ENCODE measurements at places on chromosomes 11 and 22. TPM values are rescaled to one million over a fixed set of nuclear protein-coding genes. Genes with fewer than 3 reads are reported as not detected.

- H3K4me3 ChIP-seq: no peak overlapping the region
- DNase-seq: no peak
- H3K36me3 ChIP-seq: no peaks in the 10 kb centered on the region
- H3K4me1 ChIP-seq: no peaks in the 10 kb centered on the region
- peaks cover 2% of the 10 kb centered on the region for H3K27me3 ChIP-seq
- H3K27ac ChIP-seq: no peak overlapping the region
Observed at GRCh38 chr11:32478277-32478731, 43.0 kb upstream of the WT1 start.

GRCh38 chr11:108226036-108226435 is 3.2 kb downstream of the ATM start:
- DNase-seq: no peak
- H3K27me3 ChIP-seq: no peaks in the 10 kb centered on the region
- no peak overlapping the region for H3K4me3 ChIP-seq

DNA sequence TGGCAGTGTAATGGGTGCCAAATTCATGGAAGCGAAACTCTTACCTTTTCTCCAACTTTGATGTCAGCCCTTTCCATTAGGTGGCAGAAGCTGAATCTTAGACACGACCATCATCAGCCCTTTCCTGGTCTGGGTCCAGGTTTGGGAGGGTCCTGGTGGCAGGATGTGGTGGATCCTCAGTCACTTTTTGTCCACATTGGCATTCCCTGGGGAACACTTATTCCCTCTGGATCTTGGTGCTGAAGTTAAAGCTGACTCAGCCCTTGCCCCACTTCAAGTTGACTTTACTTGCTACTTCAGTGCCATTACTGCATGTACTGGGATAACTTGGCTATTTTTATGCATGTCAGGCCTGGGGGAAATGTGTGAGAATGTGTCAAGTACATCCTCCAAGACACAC is 16.6 kb upstream of the NTM start:
- peaks cover 6% of the 10 kb centered on the region for H3K27me3 ChIP-seq
- no peak overlapping the region for H3K27ac ChIP-seq
- no peaks in the 10 kb centered on the region for H3K4me1 ChIP-seq
- DNase-seq: no peak

DNA sequence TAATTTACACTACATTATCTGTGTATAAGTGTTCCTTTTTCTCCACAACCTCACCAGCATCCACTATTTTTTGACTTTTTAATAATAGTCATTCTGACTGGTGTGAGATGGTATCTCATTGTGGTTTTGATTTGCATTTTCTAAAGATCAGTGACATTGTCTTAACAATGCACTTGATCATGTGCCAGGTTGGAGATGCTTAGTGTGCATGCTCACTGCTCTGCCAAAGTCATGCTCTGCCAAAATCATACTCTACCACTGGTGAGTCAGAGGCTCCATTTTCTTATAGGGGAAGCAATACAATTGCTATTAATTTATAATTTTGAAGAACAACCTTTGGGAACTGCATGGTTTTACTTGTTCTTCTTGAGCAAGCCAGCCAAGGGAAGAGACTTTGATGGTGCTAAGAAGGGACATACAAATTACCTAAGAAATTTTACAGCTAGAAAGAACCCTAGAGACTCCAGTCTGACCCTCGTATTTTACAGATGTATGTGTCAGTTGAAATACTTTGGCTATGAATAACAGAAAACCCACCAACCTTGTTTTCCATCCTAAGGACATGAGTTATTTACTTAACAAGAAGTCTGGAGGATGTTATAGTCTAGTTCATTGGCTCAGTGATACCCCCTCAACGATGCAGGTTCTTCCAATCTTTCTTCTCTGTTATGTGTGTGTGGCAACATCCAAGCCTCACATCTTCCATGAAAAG is 368.9 kb downstream of the DDX10 start:
- no peaks in the 10 kb centered on the region for H3K27me3 ChIP-seq
- no peak overlapping the region for H3K27ac ChIP-seq
- DNase-seq: no peak
- H3K4me3 ChIP-seq: no peak overlapping the region
- no peaks in the 10 kb centered on the region for H3K4me1 ChIP-seq

The BCL2L13 gene
- 31.8 TPM for total RNA-seq

The MMP27 gene
- not detected for total RNA-seq

GRCh38 chr11:114179234-114179941 is 116.8 kb upstream of the NNMT start:
- no peaks in the 10 kb centered on the region for H3K27me3 ChIP-seq
- peaks cover 90% of the 10 kb centered on the region for H3K4me1 ChIP-seq
- DNase-seq: no peak
- H3K36me3 ChIP-seq: no peaks in the 10 kb centered on the region

DNA sequence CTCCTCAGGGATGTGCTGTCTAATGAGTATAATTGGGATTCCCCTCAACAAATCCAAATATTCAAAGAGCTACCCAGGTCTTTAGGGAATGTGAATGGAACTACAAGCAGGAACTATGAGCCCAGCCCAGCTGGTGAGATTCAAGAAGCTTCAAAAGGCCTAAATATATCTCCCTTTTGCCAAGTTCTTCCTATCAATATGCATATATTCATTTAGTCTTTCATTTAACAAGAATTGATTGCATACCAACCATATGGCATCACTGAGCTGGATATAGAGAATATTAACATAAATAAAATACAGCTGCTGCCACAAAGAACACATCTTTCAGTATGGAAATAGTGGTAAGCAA is 58.9 kb upstream of the PRSS23 start:
- no peaks in the 10 kb centered on the region for H3K27me3 ChIP-seq
- no peak for DNase-seq
- no peaks in the 10 kb centered on the region for H3K4me1 ChIP-seq
- H3K4me3 ChIP-seq: no peak overlapping the region
- H3K36me3 ChIP-seq: no peaks in the 10 kb centered on the region

GRCh38 chr11:68017980-68018729 is 8.0 kb downstream of the ALDH3B1 start:
- no peak overlapping the region for H3K27ac ChIP-seq
- DNase-seq: no peak
- no peak overlapping the region for H3K4me3 ChIP-seq
- no peaks in the 10 kb centered on the region for H3K36me3 ChIP-seq

GRCh38 chr11:84671325-84671999 is 955.7 kb downstream of the DLG2 start:
- H3K36me3 ChIP-seq: no peaks in the 10 kb centered on the region
- DNase-seq: no peak
- no peak overlapping the region for H3K4me3 ChIP-seq
- no peak overlapping the region for H3K27ac ChIP-seq
- no peaks in the 10 kb centered on the region for H3K27me3 ChIP-seq

GRCh38 chr11:109680127-109680526 is 258.1 kb downstream of the C11orf87 start:
- H3K4me1 ChIP-seq: no peaks in the 10 kb centered on the region
- no peak overlapping the region for H3K4me3 ChIP-seq
- H3K27me3 ChIP-seq: no peaks in the 10 kb centered on the region
- DNase-seq: no peak
- no peak overlapping the region for H3K27ac ChIP-seq
- H3K36me3 ChIP-seq: no peaks in the 10 kb centered on the region

DNA sequence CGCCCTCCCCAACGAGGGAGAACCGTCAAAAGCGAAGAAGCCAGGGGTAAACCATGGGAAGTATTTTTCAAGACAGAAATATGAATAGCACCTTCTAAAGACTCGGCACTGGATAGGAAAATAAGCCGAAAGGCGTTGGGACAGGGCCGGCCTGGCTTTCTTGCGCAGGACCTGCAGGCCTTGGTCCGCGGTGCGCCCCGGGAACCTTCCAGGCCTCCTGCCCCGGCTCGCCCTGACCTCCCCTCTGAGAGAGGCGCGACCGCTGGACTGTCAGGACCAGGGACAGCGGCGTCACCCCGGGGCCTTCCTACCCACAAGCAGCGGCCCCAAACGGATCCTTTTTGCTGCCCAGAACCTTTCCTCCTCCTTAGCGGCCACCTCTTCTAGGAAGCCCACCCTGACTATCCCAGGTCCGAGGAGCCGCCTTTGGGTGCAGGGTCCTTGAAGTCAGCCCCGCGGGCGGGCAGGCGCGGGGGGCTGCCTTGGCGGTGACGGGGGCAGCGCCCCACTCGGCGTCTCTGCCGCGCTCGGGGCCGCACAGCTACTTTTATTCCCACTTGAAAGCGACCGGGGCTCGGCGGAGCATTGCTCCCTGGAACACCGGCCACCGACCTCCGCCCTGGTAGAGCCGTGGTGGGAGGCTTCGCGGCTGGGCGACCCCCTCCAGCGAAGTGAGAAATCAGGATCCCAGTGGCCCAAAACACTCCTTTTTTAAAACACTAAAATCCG is 650 bp upstream of the MAPK11 start:
- no peaks in the 10 kb centered on the region for H3K27me3 ChIP-seq
- peak; percentile 68 for DNase-seq
- H3K27ac ChIP-seq: no peak overlapping the region
- peaks cover 36% of the 10 kb centered on the region for H3K4me1 ChIP-seq
- H3K36me3 ChIP-seq: no peaks in the 10 kb centered on the region
- peak overlapping the region; percentile 12 for H3K4me3 ChIP-seq

DNA sequence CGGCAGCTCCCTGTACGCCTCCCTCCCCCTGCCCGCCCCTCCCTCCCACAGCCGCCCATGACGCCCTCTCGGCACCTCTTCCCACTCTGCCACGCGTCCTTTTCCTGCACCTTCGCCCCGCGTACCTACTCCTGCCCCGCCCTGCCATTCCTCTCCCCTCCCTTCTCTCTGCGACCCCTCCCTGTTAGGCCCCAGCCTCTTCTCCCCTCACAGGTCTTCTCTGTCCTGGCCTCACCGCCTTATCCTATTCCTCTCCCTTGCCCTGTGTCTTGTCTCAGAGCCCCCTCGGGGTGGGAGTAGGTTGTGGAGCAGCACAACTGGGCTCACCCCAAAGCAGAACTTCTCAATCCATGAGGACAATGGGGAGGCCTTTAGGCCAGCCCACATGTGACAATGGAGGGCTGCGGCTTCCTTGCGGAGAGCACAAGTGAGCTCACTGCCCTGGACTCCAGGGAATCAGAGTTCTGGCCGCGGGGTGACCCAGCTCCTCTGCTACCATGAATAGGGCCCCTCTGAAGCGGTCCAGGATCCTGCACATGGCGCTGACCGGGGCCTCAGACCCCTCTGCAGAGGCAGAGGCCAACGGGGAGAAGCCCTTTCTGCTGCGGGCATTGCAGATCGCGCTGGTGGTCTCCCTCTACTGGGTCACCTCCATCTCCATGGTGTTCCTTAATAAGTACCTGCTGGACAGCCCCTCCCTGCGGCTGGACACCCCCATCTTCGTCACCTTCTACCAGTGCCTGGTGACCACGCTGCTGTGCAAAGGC is 539 bp downstream of the SLC35C1 start:
- H3K27me3 ChIP-seq: no peaks in the 10 kb centered on the region
- no peak for DNase-seq
- H3K27ac ChIP-seq: peak overlapping the region; percentile 37

- H3K27ac ChIP-seq: no peak overlapping the region
- no peaks in the 10 kb centered on the region for H3K27me3 ChIP-seq
- H3K4me1 ChIP-seq: no peaks in the 10 kb centered on the region
- no peak for DNase-seq
- H3K4me3 ChIP-seq: no peak overlapping the region
Observed at GRCh38 chr11:27231530-27231929, 131.5 kb downstream of the CCDC34 start.

The MLC1 gene
- total RNA-seq: 9.4 TPM

GRCh38 chr11:107408762-107409211 is 48.8 kb downstream of the CWF19L2 start:
- no peaks in the 10 kb centered on the region for H3K27me3 ChIP-seq
- DNase-seq: no peak
- no peak overlapping the region for H3K4me3 ChIP-seq
- peaks cover 14% of the 10 kb centered on the region for H3K4me1 ChIP-seq

DNA sequence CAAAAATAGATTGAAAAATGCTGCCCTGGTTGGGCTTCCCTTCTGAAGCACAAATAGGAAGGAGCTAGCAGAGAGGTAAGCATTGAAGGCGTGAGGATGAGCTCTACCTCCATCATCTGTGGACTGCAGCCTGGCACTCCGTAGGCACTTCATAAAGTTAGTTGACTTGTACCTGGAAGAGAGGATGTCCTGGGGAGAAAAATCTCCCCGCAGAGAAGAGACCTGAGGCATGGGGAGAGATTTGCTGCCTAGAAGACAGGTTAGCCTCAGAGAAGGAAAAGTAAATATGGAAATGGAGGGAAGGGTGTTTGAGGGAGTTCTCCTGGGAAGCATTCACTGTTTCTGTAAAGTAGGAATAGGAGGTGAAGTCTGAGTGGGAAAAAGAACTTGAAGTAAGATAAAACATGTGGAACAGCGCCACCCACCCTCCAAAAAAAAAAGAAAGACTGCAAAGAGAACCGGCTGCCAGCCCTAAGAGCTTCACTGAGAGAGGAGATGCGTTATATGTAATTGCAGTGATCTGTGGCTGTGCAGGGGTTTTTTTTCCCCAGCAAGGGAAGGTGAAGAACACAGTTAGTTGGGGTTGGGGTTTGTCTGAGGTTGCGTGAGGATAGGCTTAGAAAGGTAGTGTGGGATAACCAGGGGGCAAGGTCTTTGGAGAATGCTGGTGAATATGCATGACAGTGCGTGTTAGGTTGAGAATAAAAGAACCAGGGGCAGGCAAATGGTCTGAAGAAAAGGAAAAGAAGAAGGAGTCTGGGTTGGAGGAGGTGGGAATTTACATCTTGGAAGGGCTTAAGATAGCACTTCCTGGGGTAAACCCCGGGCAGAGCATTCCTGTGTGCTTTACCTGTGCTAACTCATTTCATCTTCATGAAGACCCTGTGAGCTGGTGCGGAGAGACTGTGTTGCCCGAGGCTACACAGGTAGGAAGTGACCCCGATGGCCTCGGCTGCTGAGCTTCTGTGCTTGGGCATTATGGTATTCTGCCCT is 16.0 kb downstream of the TNRC6B start:
- no peak overlapping the region for H3K27ac ChIP-seq
- H3K36me3 ChIP-seq: no peaks in the 10 kb centered on the region
- H3K4me3 ChIP-seq: no peak overlapping the region
- peaks cover 5% of the 10 kb centered on the region for H3K4me1 ChIP-seq
- no peak for DNase-seq

DNA sequence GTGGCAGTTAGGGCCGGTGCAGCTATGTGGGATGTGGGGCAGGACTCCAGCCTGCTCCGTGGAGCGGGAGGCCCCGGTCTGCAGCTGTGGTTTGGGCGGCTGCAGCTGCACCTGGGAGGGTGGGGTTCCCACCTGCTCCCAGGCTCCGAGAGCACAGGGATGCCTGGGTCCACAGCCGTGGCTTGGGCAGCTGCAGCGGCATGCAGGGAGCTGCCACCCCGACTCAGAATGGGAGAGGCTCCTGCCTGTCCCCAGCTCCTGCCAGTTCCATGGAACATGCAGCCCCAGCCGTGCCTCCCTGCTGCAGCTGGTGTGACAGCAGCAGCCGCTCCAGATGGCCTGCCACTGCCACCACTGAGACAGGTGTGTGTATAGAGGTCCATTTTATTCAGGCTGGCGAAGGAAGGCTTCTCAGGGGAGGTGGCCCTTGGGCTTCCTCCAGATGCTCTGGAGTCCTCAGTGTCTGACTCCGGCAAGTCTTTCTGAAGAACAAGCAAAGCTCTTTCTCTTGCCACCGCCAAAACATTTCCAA is 21.8 kb upstream of the UPK3A start:
- no peak for DNase-seq
- H3K36me3 ChIP-seq: no peaks in the 10 kb centered on the region
- no peak overlapping the region for H3K4me3 ChIP-seq
- H3K27me3 ChIP-seq: no peaks in the 10 kb centered on the region
- peak overlapping the region; percentile 72 for H3K27ac ChIP-seq

All from liver (tissue), 10 donors.